ENCODE measurements at places on chromosomes 2 and 18. TPM values are rescaled to one million over a fixed set of nuclear protein-coding genes. Genes with fewer than 3 reads are reported as not detected.

GRCh38 chr2:149894760-149895159, 307.2 kb upstream of the MMADHC start:
- DNase-seq: no peak

DNA sequence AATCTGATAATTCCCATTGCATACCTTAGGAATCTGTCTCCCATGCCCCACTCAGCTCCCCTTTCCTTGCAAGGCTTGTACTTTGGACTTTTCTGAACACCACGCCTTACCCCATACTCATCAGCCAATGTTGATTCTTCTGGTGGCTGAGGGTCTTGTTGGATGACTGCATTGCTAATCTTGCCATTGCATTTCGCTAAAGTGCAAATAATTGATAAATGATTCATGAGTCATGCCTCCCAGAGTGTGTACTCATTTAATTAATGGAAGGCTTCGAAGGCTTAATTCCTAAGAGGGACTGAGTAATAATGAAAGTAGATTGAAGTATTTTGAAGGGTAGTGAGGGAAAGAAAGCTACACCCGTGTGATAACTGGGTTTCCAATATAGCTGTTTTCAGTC, 28.0 kb upstream of the PPP1R1C start:
- DNase-seq: no peak

DNA sequence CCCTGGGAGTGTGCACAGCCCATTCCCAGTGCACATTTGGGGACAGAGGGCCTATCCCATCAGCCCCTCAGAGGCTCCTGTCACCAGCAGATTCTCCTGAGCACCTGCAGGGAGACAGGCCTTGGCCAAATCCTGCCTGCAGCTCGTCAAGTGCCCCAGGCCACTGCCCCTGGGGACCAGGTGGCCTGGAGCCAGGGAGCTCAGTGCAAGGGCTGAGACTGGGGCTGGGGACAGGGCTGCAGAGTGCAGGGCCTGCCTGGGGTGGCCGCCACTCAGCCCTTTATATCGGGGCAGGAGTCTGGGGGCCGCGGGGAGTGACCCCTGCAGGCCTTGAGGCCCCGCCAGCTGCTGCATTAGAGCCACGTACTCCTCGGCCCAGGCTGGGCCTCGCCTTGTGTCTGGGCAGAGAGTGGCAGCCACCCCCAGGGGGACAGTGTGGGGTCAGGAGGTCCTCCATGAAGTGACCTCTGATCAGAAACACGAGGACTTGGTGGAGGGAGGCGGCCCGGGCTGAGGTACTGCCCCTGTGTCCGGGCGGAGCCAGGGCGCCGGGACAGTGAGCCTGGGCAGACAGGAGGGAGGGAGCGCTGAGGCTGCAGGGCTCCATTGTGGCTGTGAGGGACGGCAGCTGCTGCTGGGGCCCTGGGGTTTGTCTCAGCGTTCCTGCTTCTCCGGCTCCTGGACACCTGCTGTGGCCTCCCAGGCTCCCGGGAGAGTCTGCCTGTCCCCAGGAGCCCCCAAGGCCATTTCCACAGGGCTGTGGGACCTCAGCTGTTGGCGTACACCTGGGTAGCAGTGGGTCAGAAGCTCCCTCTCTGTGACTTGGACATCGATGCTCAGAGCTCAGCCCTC, 24.2 kb downstream of the GPC1 start:
- DNase-seq: no peak

DNA sequence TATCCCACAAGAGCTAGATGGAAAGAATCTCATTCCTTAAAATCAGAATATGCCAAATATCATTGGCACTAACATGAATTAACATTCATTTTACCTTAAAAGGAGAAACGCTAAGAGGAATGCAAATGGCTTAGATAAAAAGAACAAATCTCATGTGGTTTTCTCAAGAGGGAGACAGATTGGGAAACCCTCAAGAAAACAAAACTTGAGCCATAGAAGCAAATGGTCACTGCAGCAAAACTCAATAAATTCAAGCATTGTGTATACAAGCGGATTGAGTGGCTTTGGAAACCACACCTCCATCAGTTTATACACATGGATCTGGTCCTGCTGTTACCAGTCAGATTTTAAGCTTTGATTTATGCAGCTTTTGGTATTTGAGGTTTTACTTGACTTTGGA, 1331.8 kb upstream of the ZEB2 start:
- no peak for DNase-seq

DNA sequence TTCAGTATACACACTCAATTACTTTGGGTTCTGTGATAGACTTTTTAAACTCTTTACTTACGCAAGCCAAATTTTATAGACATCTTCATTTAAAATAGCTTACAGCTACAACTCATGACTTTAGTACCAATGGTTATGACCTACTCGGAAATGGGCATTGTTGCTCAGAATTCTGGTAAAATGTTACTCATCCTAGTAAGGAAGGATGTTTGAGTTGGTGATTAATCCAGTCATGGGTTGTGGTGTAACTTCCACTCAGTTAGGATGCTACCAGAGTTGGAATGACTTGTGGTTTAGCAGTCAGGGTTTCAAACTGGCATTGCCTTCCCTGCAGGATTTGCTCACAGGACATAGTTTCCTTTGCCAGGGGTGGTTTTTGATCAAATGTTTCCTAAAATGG, 7.4 kb upstream of the NPC1 start:
- no peak for DNase-seq

GRCh38 chr2:64773461-64774118, 119.9 kb upstream of the SERTAD2 start:
- no peak for DNase-seq

DNA sequence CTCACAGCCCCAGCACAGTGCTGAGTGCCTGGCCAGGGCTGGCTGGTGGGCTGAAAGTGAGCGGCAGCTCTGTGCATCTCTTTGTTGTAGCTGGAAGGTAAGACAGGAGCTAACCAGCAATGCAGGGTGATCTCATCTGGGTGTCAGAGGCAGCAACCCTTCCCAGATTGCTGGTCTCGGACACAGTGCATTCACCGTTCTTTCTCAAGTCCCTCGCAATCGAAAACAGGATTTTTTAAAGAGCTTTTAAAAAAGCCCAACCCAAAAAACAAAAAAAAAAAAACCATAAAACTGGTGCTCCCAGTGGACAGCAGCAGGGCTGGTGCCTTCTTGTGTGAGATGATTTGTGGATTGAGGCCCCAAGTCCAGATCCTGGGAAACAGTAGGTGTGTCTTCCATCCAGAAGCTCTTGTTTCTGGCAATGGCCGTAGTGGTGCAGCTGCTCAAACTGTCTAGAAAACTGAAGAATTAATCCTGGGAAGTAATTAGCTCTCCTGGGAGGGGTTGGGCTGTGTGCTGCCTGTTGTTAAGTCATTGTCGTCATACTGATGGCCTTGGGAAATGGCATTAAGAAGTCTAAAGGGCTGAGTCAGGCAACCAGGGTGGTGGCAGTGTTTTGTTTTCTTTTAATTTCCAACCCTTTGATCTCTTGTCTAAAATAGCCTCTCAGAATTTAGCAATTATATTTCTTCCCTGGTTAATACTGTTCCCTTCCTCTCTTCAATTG, 156.7 kb downstream of the KLHL29 start:
- DNase-seq: peak; percentile 58

GRCh38 chr2:52518678-52519077, 1248.9 kb upstream of the CHAC2 start:
- no peak for DNase-seq

- DNase-seq: no peak
These were observed 17.1 kb upstream of the TEX51 start for GRCh38 chr2:126881591-126881990.

DNA sequence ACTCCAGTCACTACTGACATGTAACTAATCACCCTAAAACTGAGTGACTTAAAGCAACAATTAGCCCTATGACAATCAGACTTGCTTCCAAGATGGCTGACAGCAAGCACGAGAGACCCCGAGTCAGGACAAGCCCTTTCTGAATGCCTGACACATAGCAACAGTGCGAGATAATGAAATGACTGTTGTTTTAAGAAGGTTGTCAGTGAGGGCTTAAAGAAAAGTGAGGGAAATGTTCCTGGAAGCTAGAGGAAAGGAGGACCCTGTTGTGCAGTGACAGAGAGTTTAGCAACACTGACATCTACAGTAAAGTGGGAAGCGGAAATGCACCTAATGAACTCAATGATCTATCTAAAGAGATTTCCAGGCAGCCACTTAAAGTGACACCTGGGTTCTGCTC, 163.1 kb downstream of the STK39 start:
- DNase-seq: no peak

- DNase-seq: no peak
These were observed 10.0 kb downstream of the RAPGEF4 start for GRCh38 chr2:172745636-172746035.

- no peak for DNase-seq
These were observed 14.5 kb upstream of the ZBTB14 start for GRCh38 chr18:5309888-5310470.

DNA sequence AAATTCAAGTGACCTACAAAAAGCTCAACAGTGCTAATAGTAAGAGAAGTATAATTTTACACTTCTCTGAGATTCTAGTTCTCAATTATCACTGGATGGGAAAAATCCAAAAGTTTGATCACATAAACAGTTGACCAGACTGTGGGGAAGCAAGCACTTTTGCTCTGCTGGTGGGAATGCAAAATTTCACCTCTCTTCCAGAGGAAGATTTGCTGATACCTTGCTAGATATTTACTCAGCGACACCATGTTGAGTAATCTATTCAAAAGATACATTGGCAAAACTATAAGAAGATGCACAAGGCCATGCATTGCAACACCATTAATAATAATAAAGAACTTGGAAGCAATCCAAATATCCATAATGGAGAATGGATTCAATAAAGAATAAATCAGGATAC, 204.4 kb downstream of the MREG start:
- DNase-seq: no peak

DNA sequence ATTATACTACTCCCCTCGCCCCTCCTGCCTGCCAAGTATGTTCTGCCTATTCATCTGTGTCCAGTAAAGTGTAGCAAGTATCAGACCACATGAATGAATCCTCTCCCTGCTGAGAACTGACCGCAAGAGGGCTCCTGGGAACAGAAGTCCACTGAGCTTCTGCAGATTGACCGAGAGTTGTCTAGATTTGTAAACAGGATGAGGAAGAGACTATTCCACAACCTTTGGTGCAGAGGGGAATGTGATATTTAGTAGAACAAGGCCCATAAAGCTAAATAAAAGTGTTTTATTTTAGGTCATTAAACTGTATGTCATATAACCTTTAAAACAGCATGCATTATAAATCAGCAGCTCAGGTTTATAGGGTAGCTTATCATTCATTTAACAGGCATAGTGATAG, 377.0 kb downstream of the DCC start:
- no peak for DNase-seq

DNA sequence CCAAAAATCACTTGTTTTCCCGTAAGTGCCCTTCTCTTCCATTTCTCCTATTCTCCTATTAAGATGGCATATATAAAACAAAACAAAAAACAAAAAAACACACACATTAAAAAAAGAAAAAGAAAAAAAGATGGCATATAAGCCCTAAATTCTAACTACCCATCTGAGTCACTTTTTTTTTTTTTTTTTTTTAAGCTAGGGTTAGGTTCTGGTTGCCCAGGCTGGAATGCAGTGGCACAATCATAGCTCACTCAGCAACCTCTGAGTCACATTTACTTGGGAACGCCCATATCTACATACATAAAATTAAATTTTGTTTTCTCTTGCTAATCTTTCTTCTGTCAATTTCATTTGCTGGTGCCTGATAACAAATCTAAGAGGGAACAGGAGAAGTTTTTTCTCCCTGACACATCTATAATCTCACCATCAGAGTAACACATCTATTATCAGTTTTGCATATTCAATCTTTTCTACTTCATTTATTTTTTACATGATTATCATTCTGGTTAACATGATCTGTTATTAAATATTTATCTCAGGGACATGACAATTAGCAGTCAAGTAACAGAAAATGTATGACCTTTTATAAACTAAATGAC, 52.1 kb downstream of the EEF1B2 start:
- DNase-seq: no peak

DNA sequence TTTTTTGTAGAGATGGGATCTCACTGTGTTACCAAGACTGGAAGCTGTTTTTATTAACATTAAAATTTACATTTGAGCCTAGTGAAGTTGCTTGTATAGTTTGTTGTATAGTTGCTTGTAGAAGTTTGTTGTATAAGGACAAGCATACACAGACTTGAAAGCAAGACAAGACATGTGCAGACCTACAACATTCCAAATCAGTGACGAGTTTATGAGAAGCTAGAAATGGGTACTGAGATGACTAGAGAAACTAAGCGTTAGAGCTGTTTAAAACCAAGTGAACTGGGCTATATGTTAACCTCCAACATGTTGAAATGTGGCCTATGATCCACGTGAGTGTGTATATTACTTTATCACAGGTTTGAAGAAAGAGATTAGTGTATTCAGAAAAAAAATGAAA, 39.1 kb downstream of the ABCB11 start:
- DNase-seq: no peak

GRCh38 chr2:231421051-231421580, 25.6 kb downstream of the B3GNT7 start:
- no peak for DNase-seq

GRCh38 chr2:220949466-220949865, 622.6 kb downstream of the EPHA4 start:
- no peak for DNase-seq

FBXO36 gene
- 2.6 TPM for polyA plus RNA-seq

RGPD3 gene
- 0.08 TPM for polyA plus RNA-seq

REG1B gene
- not detected for polyA plus RNA-seq

MPV17 gene
- polyA plus RNA-seq: 44.9 TPM

OSBPL6 gene
- 6.2 TPM for polyA plus RNA-seq

SERPINB7 gene
- polyA plus RNA-seq: not detected

NTSR2 gene
- polyA plus RNA-seq: not detected
